ENCODE measurements at places on chromosomes 7 and 10.

- no peak for DNase-seq
These were observed 19.3 kb downstream of the KIF5B start for GRCh38 chr10:32036922-32037321.

GRCh38 chr7:33517191-33517590 lies 387.8 kb downstream of the BBS9 start:
- no peak for DNase-seq

GRCh38 chr10:96814264-96814663 lies 17.8 kb upstream of the LCOR start:
- DNase-seq: no peak

- DNase-seq: no peak
These were observed 68.3 kb downstream of the PRKAG2 start for GRCh38 chr7:151808400-151809145.

GRCh38 chr7:32516551-32517100 lies 21.3 kb downstream of the AVL9 start:
- DNase-seq: no peak

DNA sequence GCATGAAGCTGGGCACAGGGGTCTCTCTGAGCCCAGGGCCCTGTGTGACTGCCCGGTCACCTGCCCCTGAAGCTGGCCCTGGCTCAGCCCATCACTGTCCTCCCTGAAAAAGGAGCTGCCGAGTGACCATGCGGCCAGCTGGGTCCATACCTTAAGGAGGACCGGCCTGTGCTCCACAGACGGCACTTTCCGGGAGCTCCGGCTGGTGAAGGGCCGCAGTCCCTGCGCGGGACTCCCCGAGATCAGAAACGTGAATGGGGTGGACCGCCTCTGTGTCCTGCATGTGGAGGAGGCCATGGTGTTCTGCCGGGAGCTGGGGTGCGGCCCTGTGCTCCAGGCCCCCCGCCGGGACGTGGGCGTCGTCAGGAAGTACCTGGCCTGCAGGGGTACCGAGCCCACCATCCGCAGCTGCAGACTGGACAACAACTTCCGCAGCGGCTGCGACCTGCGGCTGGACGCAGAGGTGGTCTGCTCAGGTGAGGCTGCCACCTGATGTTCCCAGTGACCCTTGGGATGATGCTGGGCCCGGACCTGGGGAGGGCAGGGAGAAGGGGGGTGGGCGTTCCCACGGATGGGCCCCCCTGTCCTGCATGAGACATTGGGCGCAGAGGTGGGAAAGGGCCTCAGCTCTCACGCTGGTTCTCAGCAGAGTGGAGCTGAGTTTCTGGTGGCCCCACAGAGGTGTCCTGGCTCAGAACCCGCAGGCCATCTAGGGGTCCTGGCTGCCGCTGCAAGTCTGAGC lies 3.5 kb downstream of the SCART1 start:
- no peak for DNase-seq

DNA sequence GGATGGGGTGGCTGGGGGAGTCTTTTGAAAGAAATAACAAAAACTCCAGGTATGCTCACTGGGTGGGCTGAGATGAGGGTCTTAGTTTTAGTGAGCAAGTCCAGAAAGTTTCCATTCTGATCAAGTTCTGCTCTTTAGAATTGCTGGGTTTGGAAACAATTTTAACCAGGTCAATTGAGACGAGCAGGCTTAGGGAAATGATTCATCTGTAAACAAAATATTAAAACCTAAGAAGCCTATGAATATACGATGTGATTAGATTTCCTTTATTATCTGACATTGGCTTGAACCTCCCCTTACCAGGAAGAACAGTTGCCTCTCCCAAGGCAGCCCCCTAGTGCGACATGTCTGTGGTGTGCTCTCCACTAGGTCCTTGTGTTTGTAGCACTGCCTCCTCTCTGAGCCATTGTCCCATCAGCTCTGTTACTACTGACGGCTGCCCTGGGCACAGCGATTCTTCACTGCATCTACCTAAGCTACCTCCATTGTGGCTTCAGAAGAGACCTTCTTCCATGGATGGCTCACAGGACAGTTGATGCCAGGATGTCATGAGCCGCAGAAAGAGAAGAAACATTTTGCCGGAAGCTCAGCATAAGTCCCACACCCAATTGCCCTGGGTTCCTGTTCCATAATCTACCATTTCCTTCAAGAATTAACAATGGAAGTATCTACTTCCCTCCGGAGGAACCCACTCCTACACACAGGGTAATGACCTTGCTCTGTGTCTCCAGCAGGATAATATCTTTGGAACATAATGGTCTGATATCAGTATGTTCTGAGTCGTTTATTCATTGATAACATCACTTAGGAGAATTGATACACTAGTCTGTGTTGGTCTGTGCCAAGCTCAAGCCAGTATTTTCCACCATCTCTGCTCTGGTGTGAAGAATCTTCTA lies 95.1 kb upstream of the ITGB1 start:
- DNase-seq: no peak

DNA sequence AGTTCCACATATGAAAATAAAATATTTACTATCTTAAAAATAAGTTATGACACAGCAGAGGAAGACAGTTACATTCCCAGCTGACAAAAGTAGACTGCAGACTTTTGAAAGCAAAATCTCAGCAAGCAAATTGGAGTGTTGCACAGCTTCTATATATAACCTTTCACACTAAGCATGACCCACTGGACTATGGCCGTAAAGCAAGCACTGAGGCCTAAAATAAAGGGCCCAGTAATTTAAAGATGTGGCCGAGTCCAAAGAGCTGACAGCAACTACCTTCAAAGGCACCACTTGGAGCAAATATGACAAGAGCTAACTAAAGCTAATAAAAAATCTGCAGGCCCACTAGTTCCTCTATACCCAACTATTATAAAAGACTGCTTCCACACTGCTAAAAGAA lies 6.5 kb downstream of the GDI2 start:
- DNase-seq: no peak
